GM23338 (cell line): ENCODE measurements at places on chromosomes 2 and 18.

- no peak for DNase-seq
Observed at GRCh38 chr18:33020877-33021276, 248.1 kb upstream of the KLHL14 start.

DNA sequence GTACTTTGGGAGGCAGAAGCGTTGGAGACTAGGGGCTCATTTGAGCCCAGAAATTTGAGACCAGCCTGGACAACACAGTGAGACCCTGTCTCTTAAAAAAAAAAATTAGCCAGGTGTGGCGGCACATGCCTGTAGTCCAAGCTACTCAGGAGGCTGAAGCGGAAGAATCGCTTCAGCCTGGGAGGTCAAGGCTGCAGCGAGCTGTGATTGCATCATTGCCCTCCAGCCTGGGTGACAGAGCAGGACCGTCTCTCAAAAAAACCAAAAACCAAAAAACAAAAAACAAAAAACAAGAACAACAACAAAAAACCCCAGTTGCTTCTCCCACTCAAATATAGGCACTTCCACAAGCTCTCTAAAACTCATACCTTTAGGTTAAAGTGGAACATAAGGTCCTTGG, 27.4 kb upstream of the ADCYAP1 start:
- DNase-seq: no peak

DNA sequence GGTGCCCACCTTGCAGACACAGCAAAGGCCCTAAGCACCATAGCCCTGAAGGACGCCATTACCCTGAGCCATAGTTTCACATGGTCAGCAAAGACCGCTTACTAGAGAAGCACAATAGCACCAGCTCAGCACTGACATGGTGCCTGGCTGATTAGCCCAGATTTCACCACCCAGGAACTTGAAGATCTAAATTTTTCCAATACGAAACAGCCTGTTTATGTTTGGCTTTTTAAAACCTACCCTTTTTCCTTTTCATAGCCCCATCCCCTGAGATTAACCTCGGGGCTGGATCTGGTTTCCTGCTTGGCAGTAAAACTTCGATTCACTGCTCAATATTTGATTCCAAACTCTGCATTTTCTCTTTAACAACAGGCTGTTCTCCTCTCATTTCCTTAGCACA, 158.5 kb upstream of the PID1 start:
- DNase-seq: no peak

DNA sequence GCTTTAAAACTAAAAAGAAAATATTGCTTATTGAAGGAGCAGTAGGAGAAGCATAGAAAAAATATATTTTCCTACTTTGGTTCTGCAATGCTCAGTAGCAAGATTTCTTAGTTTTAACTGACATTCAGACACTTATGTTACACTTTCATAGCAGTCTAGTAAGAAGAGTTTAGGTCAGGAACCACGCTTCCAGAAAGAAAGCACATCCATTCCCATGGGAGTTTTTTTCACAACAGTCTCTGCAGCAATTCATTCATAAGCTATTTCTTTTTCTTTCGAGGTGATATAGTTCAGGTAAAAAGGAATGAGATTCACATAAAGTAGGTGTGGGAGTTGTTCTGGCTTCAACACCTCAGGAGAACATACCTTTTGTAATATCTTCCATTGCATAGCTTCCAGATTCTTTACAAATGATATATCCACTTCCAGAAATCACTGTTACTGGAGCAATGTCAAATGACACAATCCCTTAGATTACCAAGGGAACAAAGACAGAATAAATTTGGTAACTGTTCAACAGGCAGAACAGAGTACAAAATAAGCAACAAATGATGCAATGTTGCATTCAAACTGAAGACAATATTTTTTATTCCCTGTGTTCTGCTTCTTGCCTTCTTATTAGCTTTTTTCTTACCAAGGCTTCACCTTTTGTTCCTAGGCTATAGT, 95.2 kb upstream of the GULP1 start:
- no peak for DNase-seq

DNA sequence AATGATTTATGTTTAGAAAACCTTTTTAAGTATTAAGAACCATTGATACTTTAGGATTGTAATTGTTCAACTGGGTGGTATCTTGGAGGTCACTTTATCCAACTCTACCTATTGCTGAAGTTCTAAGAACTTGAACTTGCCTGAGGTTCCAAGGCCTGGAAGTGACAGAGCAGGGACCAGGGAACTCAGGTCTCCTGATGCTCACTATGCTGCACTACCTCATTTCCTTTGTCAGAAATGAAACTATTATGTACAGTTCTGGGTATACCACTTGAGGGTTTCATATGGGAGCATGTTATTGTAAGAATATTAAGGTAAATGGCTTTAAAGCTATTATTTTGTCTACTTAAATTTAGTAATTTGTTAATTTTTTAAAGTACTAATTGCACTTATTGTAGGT, 3.0 kb downstream of the MBD5 start:
- no peak for DNase-seq
